ENCODE measurements at places on chromosomes 2 and 18.

DNA sequence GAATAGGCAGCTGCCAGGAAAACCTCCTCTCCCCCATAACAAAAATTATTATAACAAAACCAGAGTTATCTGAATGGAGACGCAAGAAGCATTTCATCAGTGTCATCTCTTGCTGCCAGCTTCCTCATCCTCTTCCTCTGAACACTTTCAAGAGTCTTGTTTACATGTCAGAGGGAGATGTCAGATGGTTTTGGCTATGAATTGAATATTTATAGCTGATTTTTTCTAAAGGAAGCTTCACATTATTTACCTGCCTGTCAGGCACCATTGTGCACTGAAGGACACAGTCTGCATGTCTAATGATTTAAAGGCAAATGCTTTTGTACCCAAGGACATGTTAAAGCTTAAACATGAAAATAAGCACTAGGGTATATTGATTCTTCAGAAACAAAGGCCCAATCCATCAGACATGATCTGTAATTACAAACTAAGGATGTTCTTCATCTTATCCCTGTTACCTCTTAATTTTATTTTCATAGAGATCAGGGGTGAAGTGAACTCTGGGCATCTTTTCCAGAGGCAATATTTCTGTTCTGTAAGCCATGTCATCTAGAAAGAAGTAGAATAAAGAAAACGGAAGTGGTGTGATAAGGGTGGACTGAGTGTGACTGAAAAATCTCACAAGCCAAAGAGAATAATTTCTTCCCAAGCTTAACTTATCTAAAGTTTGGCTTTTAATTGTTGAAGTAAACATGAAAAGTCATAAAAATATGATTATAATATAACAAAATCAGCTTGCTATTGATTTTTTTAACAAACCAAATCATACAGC lies 168.7 kb downstream of the ANKRD44 start:
- no peak for DNase-seq

GRCh38 chr2:17813742-17814473 lies 2.4 kb upstream of the MSGN1 start:
- no peak for DNase-seq

GRCh38 chr2:129806317-129806716 lies 173.1 kb upstream of the RAB6C start:
- DNase-seq, result no peak

DNA sequence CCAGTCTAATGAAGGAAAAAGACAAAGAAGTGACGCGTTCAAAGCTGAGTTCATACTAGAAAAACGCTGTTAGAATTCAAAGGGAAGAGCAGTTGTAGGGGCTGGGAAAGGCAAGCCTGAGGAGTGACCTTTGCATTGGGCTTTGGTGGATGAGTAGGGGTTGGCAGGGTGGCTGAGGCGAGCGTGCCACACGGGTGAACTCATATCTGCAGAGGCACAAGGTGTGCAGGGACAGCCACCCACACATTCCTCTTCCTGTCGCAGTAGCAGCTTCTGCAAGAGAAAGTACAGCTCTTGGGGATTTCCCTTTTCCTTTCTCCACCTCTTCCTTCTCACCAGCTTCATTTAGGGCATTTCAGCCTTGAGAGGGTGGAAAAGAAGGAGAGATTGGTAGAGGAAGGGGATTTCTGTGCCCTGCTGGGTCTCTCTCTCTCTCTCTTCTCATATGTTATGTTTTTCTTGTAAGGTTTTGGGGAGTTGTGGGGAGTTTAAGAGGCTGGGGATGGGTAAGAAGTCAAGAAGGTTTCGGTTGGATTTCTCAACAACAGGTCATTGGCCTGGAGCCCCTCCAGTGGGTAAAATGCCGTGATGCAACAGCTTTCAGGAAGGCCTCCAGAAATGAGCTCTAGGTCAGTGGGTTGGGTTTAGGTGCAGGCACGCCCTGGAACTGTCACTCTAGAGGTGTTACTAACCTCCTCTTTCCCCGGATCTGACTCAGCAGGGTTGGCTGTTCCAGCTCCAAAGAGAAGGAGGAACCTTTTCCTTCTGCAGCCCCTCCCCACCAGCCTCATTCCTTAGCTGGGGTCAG lies 40.1 kb downstream of the ODC1 start:
- peak; percentile 30 for DNase-seq

GRCh38 chr2:235851828-235852525 lies 316.2 kb downstream of the GBX2 start:
- DNase-seq, result no peak

- DNase-seq, result no peak
Observed at GRCh38 chr2:211085056-211085680, 528.8 kb downstream of the CPS1 start.

- DNase-seq, result no peak
Observed at GRCh38 chr18:11047156-11047555, 102.2 kb downstream of the PIEZO2 start.

DNA sequence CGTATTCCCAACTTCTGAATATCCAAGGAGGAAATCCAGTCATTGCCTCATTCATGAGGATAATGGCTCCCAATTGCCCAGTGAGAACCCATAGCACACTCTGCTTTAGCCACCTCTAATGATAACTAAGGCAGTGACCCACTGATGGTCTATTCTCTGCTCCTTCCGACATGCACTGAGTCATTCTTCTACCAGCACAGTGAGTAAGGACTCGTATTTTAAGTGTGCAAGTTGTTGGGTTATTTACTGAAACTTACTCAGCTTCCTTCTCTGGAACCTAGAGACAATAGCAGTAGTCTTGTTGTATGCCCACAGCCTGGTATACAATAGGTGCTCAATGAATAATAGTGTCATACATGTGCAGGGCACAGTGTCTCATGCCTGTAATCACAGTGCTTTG lies 81.1 kb upstream of the ZNF397 start:
- no peak for DNase-seq

- DNase-seq, result no peak
Observed at GRCh38 chr2:161416708-161417437, 776 bp downstream of the TBR1 start.

GRCh38 chr2:25335971-25336370 lies 5.8 kb downstream of the DNMT3A start:
- no peak for DNase-seq

DNA sequence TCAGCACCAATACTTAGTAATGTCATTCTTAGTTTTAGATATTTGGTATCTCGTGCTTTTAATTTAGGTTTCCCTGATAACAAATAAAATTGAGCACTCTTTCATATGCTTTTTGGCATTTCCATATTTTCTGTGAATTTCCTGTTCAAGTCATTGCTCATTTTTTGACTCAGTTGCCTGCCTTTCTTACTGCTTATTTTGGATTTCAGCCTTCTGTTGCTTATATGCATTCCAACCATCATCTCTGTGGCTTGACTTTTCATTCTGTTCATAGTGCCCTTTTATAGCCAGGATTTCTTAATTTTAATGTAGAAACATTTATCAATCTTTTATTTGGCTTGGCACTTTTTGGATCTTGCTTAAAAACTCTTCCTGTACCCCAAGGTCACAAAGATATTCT lies 14.5 kb upstream of the KIF3C start:
- no peak for DNase-seq

GRCh38 chr2:110115291-110116032 lies at the start of gene MALL:
MALL (minus strand) TSS chr2:110115822; CDS start chr2:110115792, 30 bp downstream.
- no peak for DNase-seq

GRCh38 chr2:197839327-197839726 lies 34.9 kb downstream of the PLCL1 start:
- DNase-seq, result no peak

DNA sequence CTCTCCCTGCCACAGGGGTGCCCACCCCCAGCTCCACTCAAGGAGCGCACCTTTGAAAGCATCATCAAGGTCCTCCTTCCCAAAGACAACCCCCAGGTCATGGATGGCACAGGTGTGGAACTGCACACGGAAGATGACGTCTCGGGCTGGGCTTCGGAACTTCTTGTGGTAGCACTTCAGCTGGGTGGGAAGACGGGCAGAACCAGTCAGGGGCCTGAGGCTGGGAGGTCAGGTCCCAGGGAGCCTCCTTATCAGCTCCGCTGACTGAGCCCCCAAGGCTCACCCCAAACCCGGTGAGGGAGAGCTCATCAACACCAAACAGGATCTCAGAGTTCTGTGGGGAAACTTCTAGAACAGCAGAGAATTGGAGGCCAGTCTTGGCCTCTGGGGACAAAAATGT lies 117.8 kb downstream of the TNS1 start:
- DNase-seq, result no peak

DNA sequence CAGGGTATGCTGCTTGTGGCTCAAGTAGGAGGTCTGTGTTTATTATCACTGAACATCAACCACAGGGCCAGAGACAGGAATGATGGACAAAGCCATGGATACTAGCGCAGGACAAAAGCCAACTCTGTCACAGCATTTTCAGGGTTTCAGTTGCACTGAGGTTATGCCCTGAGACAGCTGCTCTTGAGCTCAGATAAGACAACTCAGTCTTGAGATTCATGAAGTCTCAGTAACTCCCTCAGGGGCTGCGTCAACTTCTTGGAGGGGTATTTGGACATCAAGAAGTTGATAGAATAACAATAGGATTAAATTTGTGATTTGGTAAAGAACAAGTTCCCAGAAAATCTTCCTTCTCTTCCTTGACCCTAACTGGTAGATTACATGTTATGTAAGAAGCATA lies 287.0 kb upstream of the SLC14A2 start:
- no peak for DNase-seq

DNA sequence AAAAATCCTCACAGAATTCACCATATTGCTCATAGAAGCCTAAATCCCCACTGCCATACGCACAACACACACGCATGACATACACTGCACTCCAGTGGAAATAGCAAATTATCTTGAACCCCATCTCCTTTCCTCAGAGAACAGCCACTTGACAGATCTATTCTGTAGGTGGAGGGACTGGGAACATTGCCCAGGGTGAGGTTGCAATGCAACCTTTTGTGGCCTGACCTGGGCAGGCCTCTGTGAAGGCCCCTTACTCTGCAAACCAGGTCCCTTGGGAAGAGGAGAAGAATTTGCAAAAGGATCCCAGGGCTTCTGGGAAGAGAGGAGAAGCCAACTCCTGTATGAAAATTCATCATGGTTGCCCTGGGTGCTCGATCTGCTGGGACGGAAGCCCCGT lies 51.9 kb downstream of the SDC1 start:
- no peak for DNase-seq

DNA sequence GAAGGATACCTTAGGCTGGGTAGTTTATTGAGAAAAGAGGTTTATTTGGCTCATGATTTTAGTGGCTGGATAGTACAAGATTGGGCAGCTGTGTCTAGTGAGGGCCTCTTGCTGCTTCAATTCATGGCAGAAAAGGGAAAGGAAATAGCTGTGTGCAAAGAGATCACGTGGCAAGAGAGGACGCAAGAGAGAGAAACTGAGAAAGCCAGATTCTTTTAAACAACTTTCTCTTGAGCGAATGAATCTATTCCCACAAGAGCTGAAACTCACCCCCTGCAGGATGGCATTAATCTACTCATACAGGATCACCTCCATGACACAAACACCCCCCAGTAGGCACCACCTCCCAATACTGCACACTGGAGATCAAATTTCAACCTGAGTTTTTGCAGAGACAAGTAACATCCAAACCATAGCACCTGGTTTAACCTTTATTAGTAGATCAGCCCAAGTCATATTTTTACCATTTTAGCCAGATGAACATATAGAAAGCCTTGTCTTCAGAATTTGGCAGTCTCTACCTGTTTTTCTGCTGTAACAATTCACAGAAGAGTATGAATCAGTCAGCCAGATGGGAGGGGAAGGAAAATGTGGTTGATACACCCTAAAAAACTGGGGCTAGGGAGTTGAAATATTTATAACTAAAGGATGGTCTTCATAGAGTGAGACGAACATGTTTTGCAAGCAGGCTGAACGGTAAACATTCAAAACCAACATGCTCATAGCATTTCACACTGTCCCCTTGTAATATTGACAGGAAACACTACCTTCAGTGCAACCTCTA lies 73.9 kb upstream of the NCKAP5 start:
- no peak for DNase-seq

DNA sequence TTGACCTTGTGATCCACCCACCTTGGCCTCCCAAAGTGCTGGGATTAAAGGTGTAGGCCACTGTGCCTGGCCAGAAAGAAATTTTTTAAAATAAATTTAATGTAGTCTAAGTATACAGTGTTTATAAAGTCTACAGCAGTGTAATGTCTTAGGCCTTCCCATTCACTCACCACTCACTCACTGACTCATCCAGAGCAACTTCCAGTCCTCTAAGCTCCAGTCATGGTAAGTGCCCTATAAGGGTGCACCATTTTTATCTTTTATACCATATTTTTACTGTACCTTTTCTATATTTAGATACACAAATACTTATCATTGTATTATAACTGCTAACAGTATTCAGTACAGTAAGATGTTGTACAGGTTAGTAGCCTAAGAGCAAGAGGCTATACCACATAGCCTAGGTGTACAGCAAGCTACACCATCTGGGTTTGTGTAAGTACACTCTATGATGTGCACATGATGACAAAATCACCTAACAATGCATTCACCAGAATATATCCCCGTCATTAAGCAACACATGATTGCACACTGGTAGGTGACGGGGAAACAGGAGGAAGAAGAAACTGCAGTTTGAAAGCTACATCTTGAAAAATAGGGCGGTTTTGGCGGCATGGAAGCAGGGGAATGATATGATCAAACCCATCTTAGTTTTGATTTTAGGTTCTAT lies 105.1 kb upstream of the ITGB6 start:
- no peak for DNase-seq

DNA sequence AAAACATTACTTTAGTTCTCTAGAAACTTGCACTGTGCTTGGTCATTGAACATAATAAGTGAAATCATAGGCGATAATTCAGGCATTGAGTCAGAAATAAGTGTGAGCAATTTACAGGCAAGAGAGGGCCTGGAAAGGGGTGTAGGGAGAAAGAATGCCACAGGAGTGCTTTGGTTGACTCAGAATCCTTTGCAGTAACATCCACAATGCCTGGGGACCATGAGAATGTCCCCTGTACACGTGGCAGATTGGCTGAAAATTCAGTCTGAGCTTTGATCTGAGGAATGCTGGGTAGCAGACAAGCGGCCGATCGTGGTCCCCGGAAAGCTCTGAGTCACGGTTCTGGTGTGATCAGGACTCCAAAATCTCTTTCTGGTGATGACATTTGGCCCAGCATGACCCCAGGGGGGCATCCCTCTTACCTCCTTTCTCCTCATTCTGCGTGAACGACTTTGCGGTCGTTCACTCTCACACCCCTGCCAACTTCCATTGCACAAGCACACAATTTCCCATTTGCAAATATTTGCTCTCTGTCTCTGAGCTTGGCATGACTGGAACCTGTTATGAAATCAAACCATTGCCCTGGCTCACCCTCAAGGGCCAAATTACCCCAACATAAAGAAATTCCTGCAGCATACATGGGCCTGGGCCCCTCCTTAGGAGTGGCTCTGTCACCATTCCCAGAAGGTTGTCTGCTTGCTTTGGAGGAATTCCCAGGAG lies 305.0 kb upstream of the EPAS1 start:
- no peak for DNase-seq
